ENCODE measurements at places on chromosomes 6 and 20.

DNA sequence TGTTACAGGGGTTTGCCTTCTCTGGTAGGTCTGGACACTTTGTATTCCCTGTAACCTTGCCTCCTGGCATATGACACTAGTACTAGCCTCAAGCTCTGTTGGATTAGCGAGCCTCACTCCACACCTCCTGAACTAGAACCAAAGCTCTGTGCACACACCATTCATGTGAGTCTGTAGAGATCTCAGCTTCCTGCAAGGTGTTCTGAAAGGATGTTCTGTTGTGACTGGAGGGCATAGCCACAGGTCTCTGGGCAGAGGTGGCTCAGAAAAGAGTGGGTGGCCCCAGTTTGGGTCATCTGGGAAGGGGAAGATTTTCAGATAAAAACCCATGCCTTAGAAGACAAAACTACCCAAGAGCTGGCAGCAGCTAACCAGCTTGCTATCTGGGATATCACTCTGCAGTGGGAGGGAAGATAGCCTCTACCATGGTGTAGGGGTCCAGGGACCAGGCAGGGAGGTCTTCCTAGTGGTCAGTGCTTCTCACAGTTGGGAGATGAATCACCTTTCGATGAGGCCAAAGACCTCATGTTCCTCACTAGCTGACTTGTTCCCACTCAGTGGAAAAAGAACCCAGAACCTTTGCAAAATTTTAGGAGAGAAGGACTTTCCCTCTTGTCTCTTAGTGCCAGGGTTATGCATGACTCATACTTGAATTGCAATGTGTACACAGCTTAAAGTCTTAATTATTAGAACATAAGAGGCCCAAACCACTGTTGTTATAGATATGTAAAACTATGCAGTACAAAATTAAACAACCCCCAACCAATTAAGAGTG lies 41.4 kb downstream of the HLA-F start:
- no peak for DNase-seq

GRCh38 chr6:4318321-4318720 lies 182.9 kb upstream of the ECI2 start:
- no peak for DNase-seq

DNA sequence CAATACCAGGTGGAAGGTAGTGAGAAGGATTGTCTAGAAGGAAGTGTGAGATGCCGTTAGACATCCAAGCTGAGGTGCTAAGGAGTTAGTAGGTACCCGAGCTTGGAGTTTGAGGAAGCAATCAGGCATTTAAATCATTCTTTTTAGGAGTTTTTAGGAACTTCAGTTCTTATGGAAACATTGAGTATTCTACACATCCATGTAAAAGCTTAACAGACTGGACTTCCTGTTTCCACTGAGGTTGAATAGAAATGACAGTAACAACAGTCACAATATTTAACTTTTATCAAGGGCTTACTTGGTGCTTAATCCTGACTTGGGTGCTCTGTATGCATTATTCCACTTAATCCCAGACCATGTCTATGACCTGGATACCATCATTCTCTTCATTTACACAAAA lies 136.4 kb downstream of the UST start:
- DNase-seq, result no peak

DNA sequence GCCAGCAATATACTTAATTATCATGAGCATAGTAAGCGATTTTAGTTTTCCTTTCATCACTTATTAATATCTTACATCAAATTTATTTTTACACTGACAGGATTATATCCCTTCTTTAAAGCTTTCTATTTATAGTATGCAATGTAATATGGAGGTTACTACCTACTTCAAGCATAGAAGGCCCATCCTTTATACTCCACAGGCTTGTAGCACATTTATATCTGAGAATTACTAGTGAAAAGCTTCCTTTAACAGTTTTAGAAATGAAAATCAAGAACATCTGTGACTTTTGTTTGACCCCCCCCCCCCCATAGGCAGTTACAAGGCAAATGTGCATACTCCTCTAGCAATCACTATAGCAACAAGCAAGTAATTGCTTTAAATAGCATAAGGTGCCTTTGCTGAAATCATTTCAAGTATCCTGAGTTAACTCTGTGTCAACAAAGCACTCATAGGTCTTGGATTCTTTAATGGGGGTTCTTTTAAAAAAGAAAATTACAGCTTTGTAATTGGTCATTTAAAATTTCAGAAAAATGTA lies 917.7 kb downstream of the PHF3 start:
- no peak for DNase-seq

GRCh38 chr6:125315548-125315947 lies 13.8 kb upstream of the HDDC2 start:
- DNase-seq, result no peak

DNA sequence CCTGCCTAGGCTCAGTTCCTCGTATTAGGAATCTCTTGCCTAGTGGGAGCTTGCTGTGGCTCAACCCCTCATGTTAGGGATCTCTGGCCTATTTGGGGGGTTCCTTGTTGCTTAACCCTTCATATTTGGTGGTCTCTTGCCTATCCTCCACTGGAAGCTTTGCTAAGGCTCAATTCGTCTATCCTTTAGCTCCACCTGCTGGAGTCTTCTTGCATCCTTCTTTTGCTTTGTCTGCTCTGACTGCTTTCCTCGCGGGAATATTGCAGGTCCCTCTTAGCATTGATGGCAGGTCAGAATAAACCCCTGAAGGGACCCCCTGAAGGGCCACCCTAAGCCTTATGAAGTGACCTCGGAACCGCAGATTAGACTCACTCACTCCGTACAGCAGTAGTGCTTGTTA lies 203.0 kb upstream of the TBX18 start:
- DNase-seq, result no peak

DNA sequence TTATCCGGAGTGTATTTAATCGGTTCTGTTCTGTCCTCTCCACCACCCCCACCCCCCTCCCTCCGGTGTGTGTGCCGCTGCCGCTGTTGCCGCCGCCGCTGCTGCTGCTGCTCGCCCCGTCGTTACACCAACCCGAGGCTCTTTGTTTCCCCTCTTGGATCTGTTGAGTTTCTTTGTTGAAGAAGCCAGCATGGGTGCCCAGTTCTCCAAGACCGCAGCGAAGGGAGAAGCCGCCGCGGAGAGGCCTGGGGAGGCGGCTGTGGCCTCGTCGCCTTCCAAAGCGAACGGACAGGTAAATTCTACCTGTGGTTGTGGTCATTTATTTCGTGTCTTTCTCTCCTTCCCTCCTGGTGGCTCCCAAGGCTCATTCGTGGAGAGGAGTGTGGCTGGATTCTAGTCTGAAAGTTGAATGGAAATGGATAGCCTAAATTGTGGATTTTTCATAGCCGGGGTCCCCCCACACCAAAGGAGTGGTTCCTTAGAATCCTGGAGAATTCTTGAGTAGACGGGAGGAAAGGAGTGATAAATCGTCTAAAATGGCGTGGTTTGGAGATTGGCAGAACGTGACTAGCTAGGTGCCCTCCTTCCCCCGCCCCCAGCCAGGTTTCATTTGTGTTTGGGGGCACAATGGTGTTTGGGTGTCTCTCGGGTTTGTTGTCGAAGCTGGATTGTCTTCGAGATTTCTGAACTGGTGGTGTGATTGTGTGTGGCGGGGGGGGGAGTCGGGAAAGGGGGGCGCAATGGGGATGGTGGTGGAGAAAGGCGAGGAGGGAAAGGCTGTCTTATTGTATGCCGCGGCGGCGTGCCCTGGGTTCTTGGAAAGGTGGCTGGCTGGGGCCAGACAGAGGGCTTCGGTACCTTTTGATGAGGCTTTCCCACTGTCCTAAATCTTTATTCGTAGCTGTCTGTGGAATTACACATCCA lies 673 bp downstream of the MARCKS start:
- DNase-seq, result no peak

GRCh38 chr6:73382462-73383113 lies 12.0 kb upstream of the DDX43 start:
- DNase-seq, result no peak

Data from immature natural killer cell (primary cell).